ENCODE measurements at places on chromosomes 7 and 10. TPM values are rescaled to one million over a fixed set of nuclear protein-coding genes. Genes with fewer than 3 reads are reported as not detected.

GRCh38 chr7:36781011-36781738, 56.9 kb upstream of the AOAH start:
- peaks cover 69% of the 10 kb centered on the region for H3K4me1 ChIP-seq
- DNase-seq = peak; percentile 59

Gene UTF1
- total RNA-seq = not detected

DNA sequence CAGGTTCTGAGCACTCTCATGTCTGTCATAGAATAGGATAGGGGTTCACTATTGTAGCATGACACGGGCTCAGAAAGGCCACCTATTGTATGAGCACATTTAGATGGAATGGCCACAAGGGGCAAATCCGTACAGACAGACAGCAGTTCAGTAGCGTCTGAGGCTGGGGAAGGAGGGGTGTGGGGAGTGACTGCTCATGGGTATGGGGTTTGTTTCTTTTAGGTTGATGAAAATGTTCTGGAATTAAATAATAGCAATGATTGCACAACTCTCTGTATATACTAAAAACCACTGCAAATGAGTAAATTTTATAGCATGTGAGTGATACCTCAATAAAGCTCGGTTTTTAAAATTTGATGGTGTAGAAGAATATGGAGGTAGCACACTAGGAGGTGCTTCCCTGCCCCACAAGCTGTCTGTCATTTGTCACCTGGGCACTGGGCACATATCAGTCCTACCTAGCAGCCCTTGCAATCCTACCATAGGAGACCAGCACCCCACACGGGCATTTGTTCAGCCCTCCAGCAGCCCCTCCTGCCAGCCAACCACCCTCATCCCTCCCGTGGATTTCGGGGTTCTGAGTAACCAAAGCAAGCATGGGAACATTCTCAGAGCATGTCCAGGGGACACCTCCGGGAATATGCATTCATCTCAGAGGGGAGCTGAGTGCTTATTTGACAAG, 35.2 kb downstream of the KCNMA1 start:
- H3K4me1 ChIP-seq = no peaks in the 10 kb centered on the region
- peaks cover 3% of the 10 kb centered on the region for H3K27me3 ChIP-seq
- no peak overlapping the region for H3K4me3 ChIP-seq
- DNase-seq = no peak
- H3K36me3 ChIP-seq = no peaks in the 10 kb centered on the region

GRCh38 chr7:95684037-95684436, 87.7 kb upstream of the PDK4 start:
- H3K27ac ChIP-seq = no peak overlapping the region
- no peaks in the 10 kb centered on the region for H3K36me3 ChIP-seq
- no peak for DNase-seq
- H3K27me3 ChIP-seq = peaks cover 2% of the 10 kb centered on the region
- H3K4me3 ChIP-seq = no peak overlapping the region
- H3K4me1 ChIP-seq = no peaks in the 10 kb centered on the region

Gene BEND7
- not detected for total RNA-seq

DNA sequence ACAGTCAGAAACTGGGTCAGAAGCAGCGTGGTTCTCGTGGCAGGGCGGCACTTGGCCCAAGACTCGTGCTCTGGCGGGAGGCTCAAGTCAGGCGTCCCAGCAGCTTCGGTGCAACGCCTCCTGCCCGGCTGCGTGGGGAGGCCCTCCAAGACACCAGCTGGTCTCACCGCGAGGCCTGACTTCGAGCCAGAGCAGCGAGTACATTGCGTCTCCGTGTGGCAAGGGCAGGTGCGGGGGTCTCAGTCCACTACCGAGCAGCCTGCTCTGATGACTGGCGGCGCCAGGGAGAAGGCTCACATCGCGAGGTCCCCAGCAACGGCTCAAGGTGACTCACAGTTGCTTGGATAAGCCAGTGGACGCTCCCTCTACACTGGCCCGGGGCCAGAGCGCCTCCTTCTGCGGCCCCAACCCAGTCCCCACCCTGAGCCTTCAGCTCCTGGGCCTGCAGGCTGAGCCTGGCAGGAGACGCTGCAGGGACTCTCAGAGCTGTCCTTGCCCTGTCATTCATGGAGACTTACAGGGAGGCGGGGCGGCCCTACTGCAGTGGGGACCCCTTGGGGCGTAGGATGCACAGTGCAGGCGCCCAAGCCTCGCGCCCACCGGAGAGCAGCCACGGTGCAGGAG, 41.9 kb upstream of the PRKAR1B start:
- no peak for DNase-seq
- H3K36me3 ChIP-seq = peaks cover 24% of the 10 kb centered on the region
- H3K4me3 ChIP-seq = no peak overlapping the region
- no peak overlapping the region for H3K27ac ChIP-seq
- no peaks in the 10 kb centered on the region for H3K4me1 ChIP-seq

DNA sequence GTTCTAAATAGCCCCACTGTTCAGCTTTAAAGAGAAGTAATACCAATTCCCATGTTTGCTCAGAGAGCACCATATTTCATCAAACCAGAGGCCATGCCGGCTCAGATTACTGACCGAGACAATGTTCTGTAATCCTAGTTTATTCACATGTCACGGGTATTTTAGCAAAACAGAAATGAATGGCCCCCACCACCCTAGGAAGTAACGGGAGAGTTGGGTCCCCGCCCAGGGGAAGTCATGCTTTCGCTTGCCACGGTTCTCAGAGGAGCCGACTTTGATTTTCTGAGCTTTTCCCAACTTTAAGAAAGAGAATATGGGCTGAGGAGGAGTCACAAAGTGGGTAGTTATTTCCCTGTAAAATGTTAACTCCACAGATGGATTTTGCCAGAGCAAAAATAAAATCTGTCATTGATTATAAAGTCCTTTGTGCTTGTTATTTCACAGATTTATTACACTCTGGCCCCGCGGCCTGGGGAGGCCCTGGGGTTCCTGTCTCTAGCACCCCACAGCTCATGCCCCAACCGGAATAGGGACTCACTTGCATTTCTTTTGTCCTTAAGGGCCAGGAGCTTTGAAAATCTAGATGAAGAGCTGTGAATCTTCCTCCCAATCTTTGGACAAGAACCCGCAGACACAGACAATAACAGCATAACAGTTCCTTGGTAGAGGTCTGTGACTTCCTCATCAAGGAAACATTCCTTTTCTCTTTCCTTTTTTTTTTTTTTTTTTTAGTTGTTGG, 3.7 kb upstream of the GDF10 start:
- no peak overlapping the region for H3K4me3 ChIP-seq
- H3K36me3 ChIP-seq = no peaks in the 10 kb centered on the region
- peaks cover 10% of the 10 kb centered on the region for H3K4me1 ChIP-seq

- DNase-seq = no peak
- peaks cover 32% of the 10 kb centered on the region for H3K27me3 ChIP-seq
- H3K4me3 ChIP-seq = no peak overlapping the region
Observed at GRCh38 chr10:94412449-94412848, 10.1 kb downstream of the TBC1D12 start.

Gene FAM25G
- not detected for total RNA-seq

DNA sequence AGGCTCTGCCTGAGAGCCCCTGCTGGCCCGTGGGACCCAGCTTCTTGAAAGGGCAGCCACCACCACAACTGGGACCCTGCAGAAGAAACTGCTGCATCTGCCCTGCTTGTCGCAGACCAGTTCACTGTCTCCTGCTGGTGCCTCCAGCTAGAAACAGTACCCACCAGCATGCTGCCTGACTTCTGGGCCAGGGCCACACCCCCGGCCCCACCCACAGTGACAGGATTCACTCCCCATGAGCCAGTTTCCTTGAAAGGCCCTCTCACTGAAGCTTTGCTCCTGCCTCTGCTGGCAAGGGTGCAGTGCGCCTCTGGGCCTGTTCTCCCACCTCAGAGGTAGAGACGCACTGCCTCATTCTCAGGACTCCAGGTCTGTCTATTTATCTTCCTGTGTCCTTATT, 32.4 kb downstream of the ANXA11 start:
- H3K27ac ChIP-seq = peak overlapping the region; percentile 46
- no peaks in the 10 kb centered on the region for H3K27me3 ChIP-seq
- no peak overlapping the region for H3K4me3 ChIP-seq
- peaks cover 24% of the 10 kb centered on the region for H3K4me1 ChIP-seq
- DNase-seq = no peak

- H3K27ac ChIP-seq = no peak overlapping the region
- H3K4me3 ChIP-seq = no peak overlapping the region
- no peaks in the 10 kb centered on the region for H3K36me3 ChIP-seq
- no peaks in the 10 kb centered on the region for H3K27me3 ChIP-seq
- no peak for DNase-seq
- peaks cover 44% of the 10 kb centered on the region for H3K4me1 ChIP-seq
Observed at GRCh38 chr10:74910241-74910975, 84.0 kb downstream of the KAT6B start.

- H3K27me3 ChIP-seq = no peaks in the 10 kb centered on the region
- peak overlapping the region; percentile 15 for H3K27ac ChIP-seq
- no peak overlapping the region for H3K4me3 ChIP-seq
Observed at GRCh38 chr10:11260170-11260569, 242.5 kb downstream of the CELF2 start.

Gene ELAPOR2
- 3.9 TPM for total RNA-seq

DNA sequence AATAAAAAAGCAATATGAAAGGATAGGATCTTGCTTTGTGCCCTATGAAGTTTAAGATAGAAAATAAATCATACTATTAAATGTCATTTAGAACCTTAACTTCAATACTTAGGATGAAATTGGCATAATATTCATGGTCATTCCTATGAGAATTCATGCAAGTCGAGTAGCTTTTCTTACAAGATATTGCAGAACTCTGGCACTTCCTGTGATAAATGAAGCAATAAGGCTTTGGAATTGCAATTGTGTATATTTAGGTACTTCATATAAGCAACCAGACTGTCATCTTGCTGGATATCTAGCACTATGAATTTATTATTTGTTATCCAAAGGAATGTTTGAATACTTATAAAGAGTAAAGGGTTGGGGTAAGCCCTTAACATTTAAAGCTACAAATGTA, 116.5 kb downstream of the ZNF438 start:
- H3K27ac ChIP-seq = no peak overlapping the region
- H3K27me3 ChIP-seq = no peaks in the 10 kb centered on the region
- no peaks in the 10 kb centered on the region for H3K36me3 ChIP-seq
- DNase-seq = no peak

Gene ITGA8
- not detected for total RNA-seq

Gene AMPH
- total RNA-seq = not detected

Gene CDC14C
- not detected for total RNA-seq

DNA sequence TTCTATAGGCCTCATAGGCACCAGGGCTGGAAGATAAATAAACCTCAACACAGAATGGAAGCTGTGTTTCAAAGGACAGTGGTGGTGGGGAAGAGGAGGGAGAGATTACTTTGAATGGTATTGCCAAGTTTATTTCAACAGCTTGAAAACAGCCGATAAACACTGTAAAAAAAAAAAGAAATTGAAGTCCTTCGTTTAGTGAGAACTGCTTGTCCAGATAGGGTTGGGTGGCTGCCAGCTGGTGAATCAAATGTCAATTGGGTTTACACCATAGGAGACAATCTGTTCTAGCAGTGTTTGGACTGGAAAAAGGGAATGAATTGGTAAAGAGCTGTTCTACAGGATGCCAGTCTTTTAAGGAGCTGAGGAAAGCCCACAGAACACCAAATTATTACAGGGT, 254.8 kb downstream of the PHF14 start:
- H3K36me3 ChIP-seq = no peaks in the 10 kb centered on the region
- no peaks in the 10 kb centered on the region for H3K4me1 ChIP-seq
- no peak for DNase-seq
- no peak overlapping the region for H3K27ac ChIP-seq

- H3K27ac ChIP-seq = no peak overlapping the region
- no peak for DNase-seq
- H3K36me3 ChIP-seq = no peaks in the 10 kb centered on the region
- no peaks in the 10 kb centered on the region for H3K27me3 ChIP-seq
- no peaks in the 10 kb centered on the region for H3K4me1 ChIP-seq
Observed at GRCh38 chr7:117908031-117908795, 35.0 kb upstream of the CTTNBP2 start.

Gene RPP30
- total RNA-seq = 74.7 TPM

Gene VGF
- total RNA-seq = not detected

Gene PAPOLB
- not detected for total RNA-seq

Gene CCDC186
- total RNA-seq = 13.7 TPM

Gene GDF10
- total RNA-seq = 0.12 TPM

Gene CLDN12
- total RNA-seq = 14.8 TPM

Gene SPDYE2
- not detected for total RNA-seq

DNA sequence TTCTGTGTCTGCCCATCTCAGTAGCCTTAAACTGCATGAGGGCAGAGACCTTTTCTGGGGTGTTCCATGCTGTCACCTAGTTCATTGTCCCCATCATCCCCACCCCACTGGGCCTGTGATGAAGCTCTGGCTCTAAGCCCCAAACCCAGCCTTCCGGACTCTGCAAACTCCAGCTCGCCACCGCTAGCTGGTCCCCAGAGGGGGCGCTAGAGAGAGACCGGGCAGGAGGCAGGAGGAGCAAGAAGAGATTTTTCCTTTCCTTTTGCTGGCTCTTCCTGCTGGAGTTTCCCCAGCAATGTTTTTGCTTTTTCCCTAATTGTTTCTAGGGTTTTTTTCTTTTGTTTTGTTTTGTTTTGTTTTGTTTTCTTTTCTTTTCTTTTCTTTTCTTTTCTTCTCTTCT, 234.4 kb downstream of the TEX36 start:
- no peaks in the 10 kb centered on the region for H3K27me3 ChIP-seq
- peak; percentile 5 for DNase-seq
- no peak overlapping the region for H3K27ac ChIP-seq
- no peak overlapping the region for H3K4me3 ChIP-seq
- H3K36me3 ChIP-seq = no peaks in the 10 kb centered on the region

Gene ABCB1
- 3.5 TPM for total RNA-seq

DNA sequence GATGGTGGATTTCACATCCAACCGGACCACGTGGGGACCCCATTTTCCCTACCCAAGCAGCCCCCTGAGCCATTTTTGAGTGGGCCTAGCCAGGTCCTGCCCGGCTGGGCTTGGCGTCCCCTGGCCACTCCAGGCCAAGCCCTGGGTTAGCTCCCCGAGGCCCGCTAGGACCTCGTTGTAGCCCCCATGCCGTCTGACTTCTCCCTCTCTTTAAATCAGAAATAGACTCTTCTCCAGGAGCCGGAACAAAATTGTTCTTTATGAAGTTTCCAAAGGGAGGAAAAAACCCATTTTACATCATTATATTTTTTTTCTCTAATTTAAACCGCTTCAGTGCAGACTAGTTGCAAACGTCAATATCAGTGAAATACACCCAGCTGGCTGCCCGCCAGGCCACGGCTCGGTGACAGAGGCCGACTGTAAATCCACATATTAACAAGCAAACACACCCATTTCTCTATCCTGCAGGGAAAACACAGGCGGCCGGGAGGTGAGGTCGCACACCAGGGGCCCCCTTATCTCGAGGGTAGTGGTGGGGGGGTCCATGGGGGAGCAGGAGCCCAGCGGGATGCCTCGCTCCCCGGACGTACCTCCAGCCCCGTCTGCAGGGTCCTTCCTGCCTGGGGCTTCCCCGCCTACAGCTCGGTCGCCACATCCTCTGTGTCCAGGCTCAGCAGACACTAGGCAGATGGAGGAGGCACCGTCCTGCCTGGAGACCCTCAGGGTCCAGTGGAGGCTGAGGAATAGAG, 72.7 kb downstream of the ELFN1 start:
- no peaks in the 10 kb centered on the region for H3K36me3 ChIP-seq
- H3K4me3 ChIP-seq = no peak overlapping the region
- H3K27ac ChIP-seq = no peak overlapping the region
- H3K27me3 ChIP-seq = peaks cover 2% of the 10 kb centered on the region
- H3K4me1 ChIP-seq = peaks cover 11% of the 10 kb centered on the region

- H3K27me3 ChIP-seq = peaks cover 17% of the 10 kb centered on the region
- no peaks in the 10 kb centered on the region for H3K36me3 ChIP-seq
- no peaks in the 10 kb centered on the region for H3K4me1 ChIP-seq
- no peak overlapping the region for H3K27ac ChIP-seq
- no peak overlapping the region for H3K4me3 ChIP-seq
Observed at GRCh38 chr10:71389768-71390460, 6.8 kb upstream of the CDH23 start.

- no peaks in the 10 kb centered on the region for H3K36me3 ChIP-seq
- H3K4me3 ChIP-seq = no peak overlapping the region
- no peak overlapping the region for H3K27ac ChIP-seq
- DNase-seq = no peak
- H3K27me3 ChIP-seq = peaks cover 2% of the 10 kb centered on the region
Observed at GRCh38 chr10:121188005-121188404, 336.8 kb downstream of the WDR11 start.
